Psoas muscle (tissue), 8 donors: ENCODE measurements at places on chromosomes 2 and 18. TPM values are rescaled to one million over a fixed set of nuclear protein-coding genes. Genes with fewer than 3 reads are reported as not detected.

- DNase-seq: no peak
These were observed 186.8 kb upstream of the GLI2 start for GRCh38 chr2:120548627-120549608.

- no peak for DNase-seq
These were observed 532.1 kb downstream of the FBXO15 start for GRCh38 chr18:73615506-73615905.

The ICOS gene
- not detected for total RNA-seq

- DNase-seq: no peak
These were observed 164.1 kb downstream of the MYCN start for GRCh38 chr2:16104315-16104948.

The ABCG8 gene
- total RNA-seq: not detected

DNA sequence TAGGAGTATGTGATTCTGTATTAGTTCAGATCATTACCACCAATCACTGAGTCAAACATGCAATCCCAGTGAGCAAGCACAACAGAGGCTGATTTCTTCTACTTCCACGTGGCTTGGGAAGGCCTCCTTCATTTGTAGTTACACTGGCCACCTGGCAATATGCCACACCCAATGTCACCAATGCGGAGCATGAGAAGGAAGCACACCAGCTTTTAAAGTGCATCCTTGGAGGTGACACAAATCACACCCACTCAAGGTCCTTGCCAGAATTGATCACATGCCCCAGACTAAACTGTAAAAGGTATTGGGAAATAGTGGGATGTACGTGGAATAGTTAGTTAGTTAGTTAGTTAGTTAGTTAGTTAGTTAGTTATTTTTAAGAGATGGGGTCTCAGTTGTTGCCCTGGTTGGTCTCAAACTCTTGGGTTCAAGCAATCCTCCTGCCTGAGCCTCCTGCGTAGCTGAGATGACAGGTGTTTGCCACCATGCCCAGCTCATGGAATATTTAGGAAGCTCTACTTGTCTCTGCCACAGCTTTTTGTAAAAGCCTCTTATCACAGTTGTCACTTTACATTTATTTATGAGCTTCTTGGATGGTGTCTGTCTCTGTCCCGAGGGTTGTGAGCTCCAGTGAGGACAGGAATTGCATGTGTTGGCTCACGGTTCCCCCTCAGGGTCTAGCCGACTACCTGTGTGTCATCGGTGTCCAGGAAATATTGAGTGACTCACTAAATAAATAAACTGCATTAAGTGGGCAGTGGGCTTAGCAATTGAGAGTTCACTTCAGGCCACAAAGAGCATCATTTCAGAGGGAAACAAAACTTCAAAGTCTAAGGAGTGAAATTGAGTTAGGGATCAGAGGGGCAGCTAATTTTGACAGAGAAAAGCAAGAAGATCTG is 28.1 kb upstream of the CAB39 start:
- no peak for DNase-seq

DNA sequence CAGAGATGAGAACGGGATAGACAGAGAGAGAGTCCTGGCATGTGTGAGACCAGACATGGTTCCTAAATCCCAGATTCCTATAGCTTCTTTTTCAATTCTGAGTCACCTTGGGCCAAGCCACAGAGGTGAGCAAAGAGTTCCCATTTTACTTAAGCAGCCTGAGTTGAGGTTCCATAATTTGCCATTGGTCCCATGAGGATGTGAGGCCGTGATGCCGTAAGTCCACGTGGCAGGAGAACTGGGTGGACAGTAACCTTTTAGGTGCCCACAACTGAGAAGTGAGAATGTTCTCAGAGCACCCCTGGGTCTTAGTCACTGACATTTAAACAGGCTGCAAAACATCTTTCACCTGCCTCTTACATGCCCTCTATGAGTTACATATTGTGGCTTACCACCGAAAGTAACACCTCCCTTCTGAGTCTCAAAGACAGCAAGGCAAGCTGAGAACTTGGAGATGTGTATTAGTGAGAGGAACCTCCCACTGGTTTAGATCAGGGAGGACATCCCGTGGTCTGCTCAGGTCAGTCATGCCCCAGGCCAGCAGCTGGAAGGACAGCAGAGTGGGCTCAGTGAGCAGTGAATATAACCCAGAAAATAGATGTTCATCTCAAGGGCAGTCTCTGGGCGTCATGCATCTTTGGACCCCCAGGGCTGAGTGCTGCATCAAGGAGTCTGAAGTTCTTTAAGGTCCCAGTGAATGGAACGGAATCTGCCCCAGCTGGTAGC is 127.9 kb upstream of the LGALSL start:
- no peak for DNase-seq

- DNase-seq: peak; percentile 63
These were observed 6.4 kb downstream of the TNS1 start for GRCh38 chr2:217996361-217996760.

- DNase-seq: no peak
These were observed 19.3 kb downstream of the CTAGE1 start for GRCh38 chr18:22398464-22398863.

- no peak for DNase-seq
These were observed 35.8 kb downstream of the SCG2 start for GRCh38 chr2:223566396-223566795.

The PRKAG3 gene
- 70.2 TPM for total RNA-seq

DNA sequence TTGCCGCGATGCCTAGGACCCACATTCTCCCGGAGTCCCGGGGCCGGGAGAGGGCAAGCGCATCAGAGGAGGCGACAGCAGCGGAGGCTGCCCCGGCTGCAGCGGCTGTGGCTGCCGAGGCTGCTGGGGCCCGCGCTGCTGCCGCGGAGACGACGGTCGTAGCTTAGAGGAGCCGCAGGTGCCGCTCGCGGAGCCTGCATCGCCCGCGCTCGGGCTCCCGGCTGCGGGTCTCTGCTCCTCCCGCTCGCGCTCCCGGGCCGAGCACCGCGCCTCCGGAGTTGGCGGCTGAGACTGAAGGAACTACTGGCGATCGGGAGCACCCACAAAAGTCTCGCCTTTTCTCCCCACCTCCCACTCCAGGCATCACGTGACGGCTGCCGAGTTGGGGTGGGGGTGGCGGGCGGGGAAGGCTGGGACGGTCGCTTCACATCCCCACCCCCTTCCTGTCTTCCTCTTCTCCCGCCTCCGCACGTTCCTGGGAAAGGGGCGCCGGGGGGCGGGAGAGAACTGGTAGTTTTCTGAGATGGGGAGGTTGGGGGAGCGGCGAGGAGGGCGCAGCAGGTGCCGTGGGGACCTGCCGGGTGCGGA is at the start of gene LYPD1:
LYPD1 (minus strand) TSS at position 298 of the 588 bp plus-strand sequence; CDS start at position 25, 273 bp downstream.
- DNase-seq: no peak

DNA sequence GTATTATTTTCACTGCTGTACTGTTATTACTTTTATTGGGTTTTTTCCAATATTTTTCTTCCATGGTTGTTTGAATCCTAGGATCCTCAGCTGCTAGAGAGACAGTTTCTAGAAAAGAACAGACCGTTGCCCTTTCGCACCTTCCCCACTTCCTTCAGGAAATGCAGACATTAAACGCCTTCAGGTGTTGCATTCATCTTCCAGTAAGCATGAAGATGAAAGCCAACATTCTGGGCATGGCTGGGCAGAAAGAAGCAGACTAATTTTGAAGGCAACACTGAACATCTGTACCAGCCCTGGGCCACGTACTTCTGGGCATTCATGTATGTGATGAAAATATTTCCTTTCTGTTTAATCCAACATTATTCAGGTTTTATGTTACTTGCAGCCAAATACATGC is 51.0 kb downstream of the AKAIN1 start:
- no peak for DNase-seq

The ALPI gene
- total RNA-seq: not detected
